Glutamatergic neuron (in vitro differentiated cells): ENCODE measurements at places on chromosomes 1 and 21. TPM values are rescaled to one million over a fixed set of nuclear protein-coding genes. Genes with fewer than 3 reads are reported as not detected.
A peak's percentile ranks its signal among the peaks of the same experiment; 100 is the strongest.

- no peak overlapping the region for H3K27ac ChIP-seq
- peaks cover 1% of the 10 kb centered on the region for H3K4me1 ChIP-seq
- H3K4me3 ChIP-seq: no peak overlapping the region
Measured at GRCh38 chr1:29532285-29532684, 296.0 kb downstream of the PTPRU start.

DNA sequence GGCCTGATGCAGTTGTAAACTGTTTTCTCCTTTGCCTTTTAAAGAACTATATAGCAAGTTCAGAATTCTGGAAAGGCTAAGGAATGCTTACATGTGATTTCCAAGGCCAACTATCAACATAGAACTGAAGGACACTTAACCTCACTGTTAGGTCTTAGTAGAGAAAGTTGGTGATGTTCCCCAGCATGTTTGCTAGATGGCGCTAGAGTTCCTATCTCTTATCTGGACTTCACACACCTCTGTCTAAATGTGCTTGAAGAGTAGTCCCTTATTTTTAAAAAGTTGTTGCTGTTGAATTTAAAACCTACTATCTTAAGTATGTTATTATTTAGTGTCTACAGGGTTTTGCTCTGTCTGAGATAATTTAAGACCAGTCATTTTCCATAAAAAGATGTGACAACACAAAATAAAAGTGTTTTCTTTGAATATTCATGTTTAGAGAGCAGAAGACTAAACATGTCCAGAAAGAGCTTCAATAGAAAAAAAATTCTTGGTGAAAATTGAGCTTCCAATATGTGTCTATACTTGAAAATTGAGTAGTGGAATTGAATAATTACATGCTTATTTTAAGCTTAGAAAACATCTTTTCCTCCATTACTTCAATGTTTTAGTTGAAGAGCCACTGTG, 237.3 kb downstream of the S1PR1 start:
- no peaks in the 10 kb centered on the region for H3K27me3 ChIP-seq
- H3K4me1 ChIP-seq: no peaks in the 10 kb centered on the region
- no peak overlapping the region for H3K27ac ChIP-seq
- DNase-seq: no peak

GRCh38 chr21:45408801-45409261, 3.9 kb downstream of the COL18A1 start:
- no peak overlapping the region for H3K4me3 ChIP-seq
- peaks cover 2% of the 10 kb centered on the region for H3K4me1 ChIP-seq
- no peak overlapping the region for H3K27ac ChIP-seq
- H3K27me3 ChIP-seq: peaks cover 14% of the 10 kb centered on the region

- no peak overlapping the region for H3K27ac ChIP-seq
- no peak for DNase-seq
- H3K36me3 ChIP-seq: no peaks in the 10 kb centered on the region
- H3K4me3 ChIP-seq: no peak overlapping the region
- H3K27me3 ChIP-seq: peaks cover 2% of the 10 kb centered on the region
Measured at GRCh38 chr1:159023723-159024122, 14.0 kb downstream of the IFI16 start.

DNA sequence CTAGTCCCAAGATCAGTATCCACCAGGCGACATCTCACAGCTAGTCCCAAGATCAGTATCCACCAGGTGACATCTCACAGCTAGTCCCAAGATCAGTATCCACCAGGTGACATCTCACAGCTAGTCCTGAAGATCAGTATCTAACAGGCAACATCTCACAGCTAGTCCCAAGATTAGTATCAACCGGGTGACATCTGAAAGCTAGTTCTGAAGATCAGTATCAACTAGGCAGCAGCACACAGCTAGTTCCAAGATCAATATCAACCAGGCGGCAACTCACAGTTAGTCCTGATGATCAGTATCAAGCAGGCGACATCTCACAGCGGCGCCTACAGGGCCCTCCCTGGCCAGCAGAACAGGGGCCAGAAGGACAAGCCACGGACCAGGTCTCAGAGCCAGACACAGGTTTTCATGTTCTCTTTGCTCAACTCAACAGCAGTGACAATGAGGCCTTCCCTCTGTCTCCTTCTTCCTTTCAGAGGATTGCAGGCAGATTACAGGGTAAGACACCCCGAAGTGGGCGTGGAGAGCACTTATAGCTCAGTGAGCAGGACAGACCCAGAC, 32.5 kb downstream of the NPHP4 start:
- peaks cover 13% of the 10 kb centered on the region for H3K36me3 ChIP-seq
- H3K4me1 ChIP-seq: no peaks in the 10 kb centered on the region
- no peak for DNase-seq
- H3K4me3 ChIP-seq: no peak overlapping the region

DNA sequence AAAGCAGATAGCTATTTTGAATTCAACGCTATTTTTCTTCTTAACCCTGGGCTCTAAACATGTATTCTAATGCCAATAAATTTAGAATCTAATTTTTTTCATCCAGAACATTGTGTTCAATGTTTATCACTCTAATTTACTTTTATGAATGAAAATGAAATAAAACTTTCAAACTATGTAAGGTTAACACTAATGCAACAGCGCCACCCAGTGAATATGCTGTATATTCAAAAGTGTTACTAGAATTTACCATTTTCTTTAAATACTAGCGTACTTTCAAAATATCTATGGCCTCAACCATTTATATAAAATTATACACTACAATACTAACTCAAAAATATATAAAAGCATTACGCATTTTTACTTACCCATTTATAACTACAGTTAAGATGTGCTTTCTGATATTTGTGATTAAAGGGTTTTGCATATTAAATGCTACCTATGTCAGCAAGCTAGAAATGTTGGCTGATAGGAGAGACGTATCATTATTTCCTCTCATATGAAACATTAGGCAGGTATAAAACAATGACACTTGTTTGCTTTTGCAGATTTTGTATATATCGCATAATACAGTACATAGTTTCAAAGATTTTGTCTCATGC, 5.9 kb upstream of the NUF2 start:
- no peak overlapping the region for H3K27ac ChIP-seq
- H3K36me3 ChIP-seq: no peaks in the 10 kb centered on the region
- no peaks in the 10 kb centered on the region for H3K27me3 ChIP-seq

GRCh38 chr1:153509729-153510354, 25.9 kb downstream of the S100A6 start:
- no peaks in the 10 kb centered on the region for H3K4me1 ChIP-seq
- H3K27me3 ChIP-seq: peaks cover 13% of the 10 kb centered on the region
- DNase-seq: peak; percentile 82
- no peak overlapping the region for H3K4me3 ChIP-seq
- H3K36me3 ChIP-seq: no peaks in the 10 kb centered on the region

GRCh38 chr21:18089786-18090185, 154.8 kb upstream of the CHODL start:
- peaks cover 2% of the 10 kb centered on the region for H3K4me1 ChIP-seq
- H3K4me3 ChIP-seq: no peak overlapping the region
- H3K27me3 ChIP-seq: peaks cover 3% of the 10 kb centered on the region
- no peak for DNase-seq
- no peaks in the 10 kb centered on the region for H3K36me3 ChIP-seq

The GBP3 gene
- total RNA-seq: not detected

The TMEM82 gene
- total RNA-seq: not detected

The CHRNB2 gene
- 44.9 TPM for total RNA-seq
